ENCODE measurements at places on chromosomes 6 and 20. TPM values are rescaled to one million over a fixed set of nuclear protein-coding genes. Genes with fewer than 3 reads are reported as not detected.

The SYNE1 gene
- 106 TPM for total RNA-seq

The CTCFL gene
- total RNA-seq: not detected

The SAPCD1 gene
- 1.9 TPM for total RNA-seq

The UFL1 gene
- 41.2 TPM for total RNA-seq

The GGT7 gene
- total RNA-seq: 14.4 TPM

The APOM gene
- 1.3 TPM for total RNA-seq

The LSM2 gene
- 19.4 TPM for total RNA-seq

The VGLL2 gene
- total RNA-seq: not detected
